ENCODE measurements at places on chromosomes 12 and 14.

DNA sequence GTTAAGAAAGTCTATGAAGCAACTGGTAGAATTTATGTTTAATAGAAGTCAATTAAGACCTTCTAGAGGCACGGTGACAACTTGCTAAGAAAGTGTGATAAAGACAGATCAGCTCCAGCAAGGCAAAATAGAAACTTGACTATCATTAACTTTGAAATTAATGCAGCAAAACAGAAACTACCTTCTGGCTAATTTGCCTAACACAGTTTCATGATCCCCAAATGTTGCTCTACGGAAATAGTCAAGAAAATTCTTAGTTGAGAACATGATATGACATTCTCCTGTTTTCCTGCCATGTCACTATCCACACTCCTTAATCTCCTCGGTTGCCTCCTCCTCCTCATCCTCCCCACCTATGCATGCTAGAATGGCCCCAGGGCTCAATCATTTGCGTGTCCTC lies 4.2 kb downstream of the DENND5B start:
- H3K27me3 ChIP-seq = no peaks in the 10 kb centered on the region
- H3K4me1 ChIP-seq = peaks cover 9% of the 10 kb centered on the region
- DNase-seq = no peak
- H3K4me3 ChIP-seq = no peak overlapping the region

DNA sequence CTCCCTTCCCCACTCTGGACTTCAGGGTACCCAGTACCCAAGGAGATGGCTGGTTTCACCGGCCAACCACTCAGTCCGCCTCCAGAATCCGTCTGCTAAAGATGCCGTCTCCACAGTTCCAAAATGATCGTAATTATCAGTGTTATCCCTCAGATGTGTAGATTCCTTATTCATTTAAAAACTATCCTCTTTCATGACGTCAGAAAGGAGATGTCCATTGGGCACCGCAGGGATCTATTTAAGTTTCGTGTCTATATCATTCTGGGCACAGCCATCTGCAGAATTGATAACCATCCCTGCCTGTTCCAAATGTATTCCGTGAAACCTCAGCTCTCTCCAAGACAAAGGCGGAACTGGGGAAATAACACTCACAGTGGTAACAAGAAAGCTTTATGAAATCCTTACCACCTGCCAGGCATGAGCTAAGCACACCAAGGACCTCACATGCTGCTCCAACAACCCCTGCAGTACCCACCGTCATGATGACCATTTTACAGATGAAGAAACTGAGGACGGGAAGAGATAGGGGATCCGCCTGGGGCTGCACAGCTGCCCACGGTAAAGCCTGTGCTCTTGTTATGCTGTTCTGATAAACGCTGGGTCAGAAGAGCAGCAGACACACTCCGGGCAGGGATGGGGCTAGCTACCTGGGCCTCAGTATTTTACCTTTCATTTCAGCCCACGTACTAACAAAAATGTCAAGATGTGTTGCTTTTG lies 90.0 kb downstream of the BCL11B start:
- no peaks in the 10 kb centered on the region for H3K36me3 ChIP-seq
- no peaks in the 10 kb centered on the region for H3K27me3 ChIP-seq
- no peak overlapping the region for H3K4me3 ChIP-seq
- DNase-seq = no peak
- H3K4me1 ChIP-seq = no peaks in the 10 kb centered on the region

GRCh38 chr14:104522926-104523545 lies 56.5 kb upstream of the C14orf180 start:
- no peaks in the 10 kb centered on the region for H3K36me3 ChIP-seq
- no peak overlapping the region for H3K4me3 ChIP-seq
- H3K27ac ChIP-seq = no peak overlapping the region

GRCh38 chr14:92122351-92122677 lies 545 bp downstream of the CPSF2 start:
- H3K36me3 ChIP-seq = peaks cover 3% of the 10 kb centered on the region
- H3K27me3 ChIP-seq = no peaks in the 10 kb centered on the region
- peak overlapping the region; percentile 71 for H3K4me3 ChIP-seq
- peaks cover 14% of the 10 kb centered on the region for H3K4me1 ChIP-seq

DNA sequence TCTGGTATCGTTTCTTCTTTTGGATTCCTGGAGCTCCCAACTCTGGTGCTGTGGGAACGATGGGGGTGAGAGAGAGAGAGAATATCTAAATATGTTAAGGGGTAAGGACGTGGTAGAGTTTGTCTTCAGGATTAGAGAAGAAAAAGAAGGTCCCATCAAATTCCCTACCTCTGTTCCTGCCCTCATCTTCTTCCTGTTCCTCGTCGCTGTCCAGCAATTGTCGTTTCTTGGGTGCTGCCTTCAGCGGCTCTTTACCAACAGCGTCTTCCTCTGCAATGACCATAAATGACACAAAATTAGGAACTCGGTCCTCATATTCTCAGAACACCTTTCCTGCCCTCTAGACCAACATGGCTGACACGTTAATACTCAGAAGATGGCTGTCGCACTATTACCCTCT lies 31.5 kb downstream of the TIMELESS start:
- H3K4me1 ChIP-seq = no peaks in the 10 kb centered on the region
- no peaks in the 10 kb centered on the region for H3K27me3 ChIP-seq
- no peak overlapping the region for H3K27ac ChIP-seq

DNA sequence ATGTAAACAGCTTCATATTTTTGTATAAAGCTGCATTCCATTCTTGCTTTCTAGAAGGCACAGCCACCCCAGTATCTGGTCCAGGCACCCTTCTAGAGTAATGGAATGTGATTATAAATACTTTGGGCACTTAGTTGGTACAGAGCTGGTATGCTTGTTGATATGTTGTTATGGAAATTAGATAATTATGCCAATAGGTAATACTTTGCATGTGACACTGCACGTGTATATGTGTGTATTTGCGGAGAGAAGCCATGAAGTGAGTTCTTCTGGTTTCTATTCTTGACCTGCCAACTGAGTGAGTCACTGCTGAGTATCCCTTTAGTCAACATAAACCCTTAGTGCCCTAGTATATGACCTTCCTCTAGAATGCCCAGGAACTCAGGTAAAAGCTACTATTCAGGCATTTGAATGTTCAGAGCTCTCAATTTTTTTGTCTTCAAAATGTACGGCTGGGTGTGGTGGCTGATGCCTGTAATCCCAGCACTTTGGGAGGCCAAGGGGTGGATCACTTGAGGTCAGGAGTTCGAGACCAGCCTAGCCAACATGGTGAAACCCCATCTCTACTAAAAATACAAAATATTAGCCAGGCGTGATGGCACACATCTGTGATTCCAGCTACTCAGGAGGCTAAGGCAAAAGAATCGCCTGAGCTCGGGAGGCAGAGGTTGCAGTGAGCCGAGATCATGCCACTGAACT lies 6.2 kb upstream of the TCP11L2 start:
- no peaks in the 10 kb centered on the region for H3K4me1 ChIP-seq
- no peak overlapping the region for H3K27ac ChIP-seq
- H3K4me3 ChIP-seq = no peak overlapping the region
- DNase-seq = peak; percentile 85

DNA sequence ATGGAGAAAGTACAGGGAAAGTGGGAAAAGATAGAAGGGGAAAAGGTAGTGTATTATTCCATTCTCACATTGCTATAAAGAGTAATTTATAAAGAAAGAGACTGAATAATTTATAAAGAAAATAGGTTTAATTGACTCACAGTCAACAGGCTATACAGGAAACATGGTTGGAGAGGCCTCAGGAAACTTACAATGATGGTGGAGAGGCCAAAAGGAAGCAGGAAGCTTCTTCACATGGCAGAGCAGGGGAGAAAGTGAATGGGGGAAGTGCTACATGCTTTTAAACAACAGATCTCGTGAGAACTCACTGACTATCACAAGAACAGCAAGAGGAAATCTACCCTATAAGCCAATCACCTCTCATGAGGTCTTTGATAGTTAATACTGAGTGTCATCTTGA lies 725.0 kb upstream of the FLRT2 start:
- no peaks in the 10 kb centered on the region for H3K36me3 ChIP-seq
- H3K27me3 ChIP-seq = no peaks in the 10 kb centered on the region
- H3K4me1 ChIP-seq = no peaks in the 10 kb centered on the region
- no peak overlapping the region for H3K4me3 ChIP-seq
